A549 treated with dexamethasone at 1 μM for 4 hours (cell line): ENCODE measurements at places on chromosomes 5 and 9. TPM values are rescaled to one million over a fixed set of nuclear protein-coding genes. Genes with fewer than 3 reads are reported as not detected.

CATSPER3 gene
- 0.21 to 0.49 TPM (median 0.37 TPM) in 5 replicates for total RNA-seq

ADAMTS16 gene
- 1.3 to 1.5 TPM (median 1.4 TPM) in 5 replicates for total RNA-seq

CRB2 gene
- 0.07 to 0.20 TPM (median 0.13 TPM) in 5 replicates for total RNA-seq

FST gene
- 0.82 to 1.8 TPM (median 1.4 TPM) in 5 replicates for total RNA-seq

RASGEF1C gene
- total RNA-seq, result 0.05 to 0.23 TPM (median 0.11 TPM) in 5 replicates

GFI1B gene
- 0.05 to 0.17 TPM (median 0.06 TPM) in 5 replicates for total RNA-seq
